Amniotic stem cell (primary cell): ENCODE measurements at places on chromosomes 12 and 14.

DNA sequence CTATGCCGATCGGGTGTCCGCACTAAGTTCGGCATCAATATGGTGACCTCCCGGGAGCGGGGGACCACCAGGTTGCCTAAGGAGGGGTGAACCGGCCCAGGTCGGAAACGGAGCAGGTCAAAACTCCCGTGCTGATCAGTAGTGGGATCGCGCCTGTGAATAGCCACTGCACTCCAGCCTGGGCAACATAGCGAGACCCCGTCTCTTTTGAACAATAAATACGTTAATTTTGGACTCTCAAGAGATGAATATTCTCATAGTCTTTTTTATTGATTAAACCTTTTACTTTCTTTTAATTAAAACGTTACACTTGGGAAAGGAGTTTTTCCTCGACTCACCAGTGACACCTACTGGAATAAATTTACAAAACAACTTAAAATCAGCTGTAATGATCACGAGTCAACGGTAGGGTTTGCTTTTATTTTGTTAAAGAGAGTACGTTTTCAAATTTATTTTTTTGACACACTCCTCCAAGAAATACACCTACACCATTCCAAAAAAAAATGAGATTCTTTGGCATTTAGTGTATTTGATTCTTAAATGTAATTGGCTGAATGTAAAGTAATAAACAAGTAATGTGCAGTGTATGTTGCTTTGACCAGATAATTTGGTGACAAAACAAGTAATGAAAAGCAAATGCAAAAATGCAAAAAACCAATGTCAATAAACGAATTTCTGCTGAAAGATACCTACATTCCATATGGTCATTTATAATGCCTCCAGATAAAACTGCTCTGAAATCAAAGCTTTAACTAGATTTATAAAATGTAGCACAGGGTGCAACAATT, 687 bp upstream of the RPS29 start:
- peak; percentile 30 for DNase-seq

DNA sequence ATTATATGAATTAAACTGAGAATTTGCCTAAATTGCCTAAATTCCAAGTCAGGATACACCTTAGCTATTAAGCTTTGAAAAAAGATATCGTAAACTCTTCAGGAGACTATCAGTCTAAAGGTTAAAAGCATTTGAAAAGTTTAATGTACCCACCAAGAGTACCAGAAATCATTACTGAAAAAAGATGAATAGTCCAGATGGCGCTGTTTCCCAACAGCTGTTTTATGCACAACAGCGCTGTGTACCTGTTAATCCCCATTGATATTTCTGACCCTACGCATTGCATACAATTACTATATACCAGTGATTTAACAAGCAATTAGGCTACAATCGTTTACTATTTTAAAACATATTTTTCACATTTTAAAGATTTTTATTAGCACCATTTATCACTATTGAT, 185.0 kb downstream of the PLCZ1 start:
- DNase-seq: no peak

DNA sequence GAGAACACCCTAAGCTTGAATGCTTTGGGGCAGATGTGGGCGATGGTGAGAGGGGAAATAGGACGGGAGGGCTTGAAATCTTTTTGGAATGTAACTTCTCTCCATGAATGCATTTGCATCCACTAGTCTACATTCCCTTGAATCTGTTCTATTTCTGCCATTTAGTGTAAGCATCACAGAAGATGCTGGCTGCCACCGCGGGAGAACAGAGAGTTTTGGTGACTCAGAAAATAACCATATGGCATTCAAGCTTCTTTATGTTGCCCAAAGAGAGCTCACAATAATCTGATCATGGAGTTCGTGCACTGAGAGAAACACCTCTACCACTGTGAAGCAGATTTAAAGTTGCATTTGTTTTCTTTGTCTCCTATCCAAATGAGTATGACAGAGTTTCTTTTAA, 52.6 kb upstream of the OTX2 start:
- no peak for DNase-seq

GRCh38 chr14:67240168-67240932, 885 bp upstream of the PALS1 start:
- DNase-seq: no peak

DNA sequence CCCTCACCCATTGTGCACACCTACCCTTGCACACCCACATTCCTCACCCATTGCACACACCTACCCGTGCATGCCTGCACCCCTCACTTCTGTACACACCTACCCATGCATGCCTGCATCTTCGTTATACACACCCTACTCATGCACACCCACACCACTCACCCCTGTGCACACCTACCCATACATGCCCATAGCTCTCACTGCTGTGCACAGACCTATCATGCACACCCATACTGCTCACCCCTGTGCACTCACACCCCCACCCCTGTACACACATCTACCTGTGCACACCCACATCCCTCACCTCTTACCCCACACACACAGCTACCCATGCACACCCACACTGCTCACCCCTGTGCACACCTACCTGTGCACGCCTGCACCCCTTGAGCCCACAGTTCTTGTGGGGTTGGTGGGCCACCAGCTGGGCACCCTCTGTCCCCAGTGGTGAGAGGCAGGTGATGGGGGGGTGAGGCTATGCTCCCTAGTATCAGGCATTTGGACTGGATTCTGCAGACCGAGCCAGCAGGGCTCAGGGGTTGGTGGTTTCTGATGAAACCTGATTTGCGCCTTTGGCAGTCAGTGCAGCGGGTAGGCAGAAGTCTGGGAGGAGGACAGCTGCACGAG, 15.6 kb downstream of the CEP170B start:
- no peak for DNase-seq

GRCh38 chr14:64221391-64222003, 72.7 kb downstream of the ESR2 start:
- no peak for DNase-seq

GRCh38 chr12:46407361-46407760, 34.8 kb upstream of the SLC38A2 start:
- DNase-seq: no peak
